ENCODE measurements at places on chromosomes 2 and 18.

- no peak for DNase-seq
Measured at GRCh38 chr2:109401370-109401769, 212.4 kb downstream of the SEPTIN10 start.

DNA sequence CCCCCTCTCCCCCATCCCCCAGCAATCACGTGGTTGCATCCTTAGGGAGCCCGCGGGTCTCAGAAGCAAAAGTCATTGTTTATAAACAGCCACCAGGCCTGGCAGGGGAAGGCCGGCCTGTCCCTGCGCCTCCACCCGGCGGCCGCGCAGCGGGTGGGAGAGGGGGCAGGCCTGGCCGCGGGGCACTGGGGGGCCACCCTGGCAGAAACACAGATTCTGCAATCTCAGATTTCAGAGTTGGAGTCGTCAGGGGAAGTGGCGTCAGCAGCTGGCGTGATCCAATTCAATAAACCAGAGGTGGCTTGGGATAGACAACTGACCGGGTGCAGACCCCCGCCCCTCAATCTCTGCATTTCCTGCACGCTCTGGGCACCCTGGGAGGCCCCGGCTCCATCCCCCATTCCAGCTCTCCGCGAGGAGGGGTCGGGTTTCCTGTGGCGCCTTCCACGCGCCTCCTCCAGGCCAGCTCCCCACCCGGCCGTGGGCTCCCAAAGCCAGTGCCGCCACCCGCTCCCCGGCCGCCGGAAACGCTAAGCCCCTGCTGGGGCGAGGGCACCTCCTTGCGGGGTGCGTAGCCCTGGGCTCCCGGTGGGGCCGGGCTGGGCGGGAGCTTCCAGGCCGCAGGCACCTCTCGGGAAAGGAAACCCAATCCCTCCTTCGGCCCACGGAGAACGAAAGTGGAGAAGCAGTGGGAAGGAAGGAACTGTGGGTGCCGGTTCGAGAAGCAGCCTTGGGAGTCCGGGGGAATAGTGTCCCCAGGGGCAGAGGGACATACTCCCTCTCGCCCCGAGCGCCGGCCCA, 1.1 kb downstream of the BIN1 start:
- no peak for DNase-seq

DNA sequence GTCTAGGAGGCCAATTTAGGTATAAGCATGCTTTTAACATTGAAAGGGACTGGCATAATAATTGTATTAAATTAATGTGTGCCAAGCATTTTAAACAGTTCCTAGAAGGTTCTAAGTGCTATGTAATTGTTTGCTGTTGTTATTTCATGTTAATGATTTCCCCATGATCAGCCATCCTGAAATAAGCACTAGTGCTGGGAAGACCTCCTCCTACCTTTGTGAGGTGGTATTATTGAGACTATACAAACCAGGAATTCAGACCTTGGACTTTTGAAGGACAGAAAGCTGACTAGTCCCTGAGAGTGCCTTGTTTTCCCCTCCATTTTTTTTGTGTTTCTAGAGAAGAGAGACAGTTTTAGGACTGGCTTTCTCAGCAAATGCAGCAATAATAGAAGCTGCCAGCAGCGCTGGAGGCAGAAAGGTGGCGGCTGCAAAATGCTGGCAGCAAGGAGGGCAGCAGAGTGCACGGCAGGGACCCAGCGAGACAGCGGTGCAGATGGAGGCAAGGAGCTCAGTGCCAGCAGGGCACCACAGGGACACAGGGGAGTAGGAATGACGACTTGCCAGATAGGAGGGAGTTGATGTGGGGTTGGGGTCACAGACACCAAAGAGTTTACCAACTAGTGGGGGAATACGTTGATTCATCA, 25.3 kb downstream of the NABP1 start:
- no peak for DNase-seq

- DNase-seq, result no peak
Measured at GRCh38 chr2:121640380-121641316, 8.6 kb downstream of the CLASP1 start.

DNA sequence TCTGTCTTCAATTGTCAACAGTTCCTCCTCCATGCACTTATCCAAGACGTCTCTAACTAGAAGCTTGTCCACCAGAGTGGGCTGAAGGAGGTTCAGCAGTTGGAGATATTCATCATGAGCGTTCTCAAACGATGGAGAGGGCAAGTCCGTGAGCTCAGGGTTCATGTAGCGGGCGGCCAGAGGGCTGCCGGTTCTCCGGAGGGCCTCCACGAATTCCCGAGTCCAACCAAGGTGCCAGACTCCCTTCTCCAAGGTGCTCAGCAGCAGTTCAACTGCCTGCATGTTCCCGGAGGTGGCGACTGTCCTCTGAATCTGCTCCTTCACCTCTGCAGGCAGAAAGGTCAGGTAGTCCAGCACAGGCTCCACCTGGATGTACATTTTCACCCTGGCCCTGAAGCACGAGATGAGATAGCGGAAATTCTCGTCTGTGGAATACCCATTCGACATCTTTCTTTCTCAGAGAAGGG, 590 bp downstream of the IFIH1 start:
- no peak for DNase-seq

DNA sequence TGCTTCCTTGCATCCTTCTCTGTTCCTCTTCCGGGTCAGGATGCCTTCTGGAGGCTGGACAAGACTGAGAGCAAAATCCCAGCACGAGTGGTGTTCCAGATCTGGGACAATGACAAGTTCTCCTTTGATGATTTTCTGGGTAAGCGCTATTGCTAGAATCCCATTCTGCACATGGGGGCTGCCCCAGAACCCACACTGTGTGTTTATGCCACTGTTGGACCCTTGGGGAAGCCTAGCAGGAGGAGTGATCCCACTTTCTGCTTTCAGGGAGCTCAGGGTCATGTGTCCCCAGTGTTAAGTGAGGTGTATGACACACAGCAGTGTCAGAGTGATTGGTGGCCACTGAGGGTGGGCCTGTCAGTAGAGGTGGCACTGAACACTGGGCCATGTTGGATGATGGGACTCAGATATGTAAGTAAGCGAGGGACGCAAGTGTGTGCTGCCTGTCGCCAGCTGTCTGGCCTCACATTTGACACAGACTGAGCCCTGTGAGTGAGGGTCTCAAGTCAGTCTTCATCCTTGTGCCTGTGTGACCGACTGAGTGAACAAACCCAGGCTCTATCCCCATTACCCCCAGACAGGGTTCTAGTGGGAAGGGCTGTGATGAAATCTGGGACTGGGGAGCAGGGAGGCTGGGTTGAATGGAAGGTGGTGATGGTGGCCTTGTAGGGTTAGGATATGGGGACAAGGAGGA, 220.9 kb downstream of the DYSF start:
- DNase-seq, result no peak

GRCh38 chr2:160408959-160409291, 84.7 kb downstream of the RBMS1 start:
- no peak for DNase-seq

GRCh38 chr2:60962528-60962927, 55.0 kb upstream of the PEX13 start:
- DNase-seq, result no peak

Measured in stimulated activated CD8-positive, alpha-beta memory T cell treated with anti-CD3 and anti-CD28 coated beads, Interleukin-15, amount 100 ng/mL, for 1 hour (primary cell).